ENCODE measurements at places on chromosomes 3 and 15. TPM values are rescaled to one million over a fixed set of nuclear protein-coding genes. Genes with fewer than 3 reads are reported as not detected.

DNA sequence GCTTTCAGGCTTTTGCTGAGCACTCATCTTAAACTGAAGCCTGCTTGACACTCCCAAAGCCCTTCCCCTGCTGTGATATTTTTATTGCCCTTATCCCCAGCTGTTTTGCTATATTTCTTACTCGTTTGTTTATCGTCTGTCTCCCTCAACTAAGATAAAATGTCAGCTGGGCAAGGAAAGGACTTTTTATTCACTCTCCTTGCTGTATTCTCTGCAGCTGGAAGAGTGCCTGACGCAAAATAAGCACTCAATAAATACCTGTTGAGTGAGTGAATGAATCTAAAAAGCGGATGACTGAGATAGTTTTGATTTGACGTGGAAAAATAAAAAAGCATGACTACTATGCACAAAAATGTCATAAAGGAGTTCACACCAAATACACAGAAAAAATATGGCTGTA lies 84.8 kb upstream of the POMGNT2 start:
- DNase-seq = no peak

DNA sequence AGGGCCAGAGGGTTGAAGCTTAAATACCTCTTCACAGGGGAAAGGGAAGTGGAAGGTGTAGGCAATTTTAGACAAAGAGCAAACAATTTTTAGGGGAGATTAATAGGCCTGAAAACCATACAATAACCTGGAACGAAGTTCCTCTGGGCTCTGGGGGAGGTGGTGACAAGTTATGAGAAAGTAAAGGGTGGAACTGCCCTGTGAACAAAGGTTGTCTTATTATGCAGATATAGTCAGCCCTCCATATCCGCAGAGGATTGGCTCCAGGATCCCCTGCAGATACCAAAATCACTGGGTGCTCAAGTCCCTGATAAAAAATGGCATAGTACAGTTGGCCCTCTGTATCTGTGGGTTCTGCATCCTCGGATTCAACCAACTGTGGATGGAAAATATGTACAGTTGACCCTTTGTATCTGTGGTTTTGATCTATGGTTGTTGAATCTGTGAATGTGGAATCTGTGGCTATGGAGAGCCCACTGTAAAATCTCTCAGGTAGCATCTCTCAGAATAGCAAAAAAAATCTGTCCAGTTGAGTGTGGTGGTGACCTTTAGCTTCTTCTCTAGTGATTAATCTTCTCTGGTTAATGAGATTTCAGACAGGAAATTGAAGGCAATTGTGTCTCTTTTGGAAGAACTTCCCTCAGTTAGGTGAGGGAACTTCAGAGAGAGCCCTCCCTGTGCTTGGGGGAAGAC lies 40.2 kb downstream of the CLEC3B start:
- DNase-seq = no peak

GRCh38 chr3:111582120-111582474 lies 13.0 kb downstream of the ZBED2 start:
- no peak for DNase-seq

GRCh38 chr3:193640165-193640715 lies 47.2 kb downstream of the OPA1 start:
- DNase-seq = no peak

DNA sequence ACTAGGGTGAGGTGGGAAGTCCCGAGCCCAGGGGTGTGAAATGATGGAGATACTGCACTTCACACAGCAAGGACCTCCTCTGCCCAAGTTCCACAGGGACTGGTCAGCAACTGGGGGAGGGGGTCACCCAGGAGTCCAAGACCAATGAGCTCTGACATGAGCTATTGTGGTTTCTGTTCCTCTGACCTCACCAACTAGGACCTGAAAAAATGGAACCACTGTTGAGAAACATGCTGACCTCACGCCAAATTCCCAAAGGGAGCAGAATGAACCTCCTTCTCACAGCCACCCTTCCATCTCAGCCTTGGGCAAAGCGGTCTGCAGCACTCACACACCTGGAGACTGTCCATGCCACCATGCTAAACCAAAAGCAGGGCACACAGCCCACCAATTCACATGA lies 69.3 kb downstream of the LRIG1 start:
- no peak for DNase-seq

GRCh38 chr3:111695636-111696117 lies 100.5 kb upstream of the ZBED2 start:
- DNase-seq = no peak

DNA sequence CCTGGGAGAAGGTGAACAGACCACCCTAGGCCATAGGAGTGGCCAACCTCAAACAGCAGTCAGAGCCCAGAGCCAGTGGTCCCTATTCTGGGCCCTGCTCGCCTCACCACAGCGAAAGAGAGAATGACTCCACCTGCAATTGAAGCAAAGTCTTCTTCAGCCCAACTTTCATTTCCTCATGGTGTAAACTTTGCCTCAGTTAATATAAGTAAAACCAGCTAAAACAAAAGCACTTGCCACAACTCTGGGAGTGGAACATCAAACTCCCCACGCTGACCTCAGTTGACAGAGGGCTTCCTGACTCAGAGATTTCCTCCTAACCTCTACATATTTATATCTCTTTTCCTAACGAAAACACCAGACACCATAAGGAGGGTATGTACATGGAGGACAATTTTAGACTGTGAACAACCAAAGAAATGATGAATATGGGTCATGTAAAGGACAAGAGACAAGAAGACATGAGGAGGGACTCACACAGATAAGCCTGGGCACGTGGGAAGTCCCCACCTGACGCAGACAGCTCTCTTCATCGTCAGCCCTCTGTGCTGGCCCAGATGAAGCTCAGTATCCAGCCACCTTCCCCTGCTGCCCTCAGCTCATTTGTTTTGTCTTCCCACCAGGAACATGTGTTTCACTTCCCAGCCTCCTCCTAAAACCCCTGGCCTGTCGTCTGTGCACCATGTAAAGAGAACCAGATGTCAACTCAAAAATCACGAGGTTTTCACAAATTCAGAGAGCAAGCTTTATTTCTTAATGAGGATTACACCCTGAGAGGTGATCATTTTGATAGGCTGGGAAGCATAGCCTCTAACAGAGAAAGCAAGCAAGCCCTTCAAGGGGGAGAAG lies 140.9 kb downstream of the KCNMB2 start:
- no peak for DNase-seq

DNA sequence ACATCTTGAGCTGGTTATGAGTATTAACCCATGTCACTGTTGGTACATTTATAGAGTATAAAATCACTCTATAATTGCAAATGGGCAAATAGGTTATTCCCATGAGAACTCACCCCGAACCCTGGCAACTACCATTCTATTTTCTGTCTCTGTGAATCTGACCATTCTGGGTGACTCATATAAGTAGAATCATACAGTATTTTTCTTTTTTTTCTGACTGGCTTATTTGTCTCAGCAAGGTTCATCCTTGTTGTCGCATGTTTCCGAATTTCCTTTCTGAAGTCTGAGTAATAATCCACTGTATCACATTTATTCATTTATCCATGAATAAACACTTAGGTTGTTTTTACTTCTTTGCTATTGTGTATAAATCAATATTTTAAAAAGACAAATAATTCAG lies 59.9 kb upstream of the CHRM5 start:
- DNase-seq = no peak

GRCh38 chr3:57791245-57791644 lies 35.1 kb downstream of the SLMAP start:
- DNase-seq = no peak

DNA sequence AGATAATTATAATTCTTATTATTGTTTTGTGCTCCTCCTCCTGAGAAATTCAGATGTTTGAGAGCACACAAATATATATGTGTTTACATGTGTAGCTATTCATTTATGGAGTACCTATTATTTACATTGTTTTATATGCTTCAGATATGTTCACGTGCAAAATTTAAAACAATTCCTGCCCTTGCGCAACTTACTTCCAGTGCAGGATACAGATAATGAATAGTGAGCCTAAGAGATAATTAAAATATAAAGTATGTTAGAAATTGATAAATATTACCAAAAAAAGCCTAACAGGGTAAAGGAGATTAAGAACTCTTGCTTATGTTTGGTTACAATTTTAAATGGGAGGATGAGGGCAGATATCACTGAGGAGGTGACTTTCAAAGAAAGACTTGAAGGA lies 81.7 kb upstream of the DPH6 start:
- DNase-seq = no peak

DNA sequence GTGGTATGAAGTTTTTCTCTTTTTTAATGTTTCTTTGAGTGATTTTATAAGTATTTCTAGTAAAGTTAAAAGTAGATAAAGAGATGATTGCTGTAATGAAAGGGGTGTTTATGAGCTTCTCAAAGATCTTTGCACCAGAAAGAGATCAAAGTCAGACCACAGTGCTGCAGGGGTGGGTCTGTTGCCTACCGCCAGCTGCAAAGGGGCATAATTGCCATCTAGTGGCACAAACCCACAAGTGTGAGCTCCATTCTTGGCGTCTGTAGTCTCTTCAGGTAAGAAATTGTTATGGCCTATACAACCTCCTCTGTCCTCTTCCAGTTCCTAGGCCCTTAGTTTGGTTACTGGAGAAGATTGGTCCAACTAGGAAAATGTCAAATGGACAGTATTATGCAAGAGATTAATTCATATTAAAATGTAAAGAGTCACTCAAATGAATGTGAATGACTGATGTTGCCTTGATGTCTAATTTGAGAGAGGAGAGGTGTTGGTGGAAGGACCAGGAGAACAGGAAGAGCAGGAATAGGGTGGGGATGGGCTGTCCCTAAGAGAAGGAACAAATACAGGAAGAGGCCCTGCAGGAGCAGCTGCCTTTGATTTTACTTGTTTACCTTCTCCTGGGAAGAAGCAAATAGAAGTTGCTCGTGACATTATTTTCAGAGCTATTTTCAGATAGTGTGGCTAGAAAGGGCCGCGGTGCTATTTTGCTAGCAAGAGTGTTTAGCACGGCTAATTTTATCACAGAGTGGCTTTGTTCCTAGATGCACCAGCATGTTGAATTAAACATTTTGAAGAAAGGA lies 53.0 kb upstream of the GSK3B start:
- DNase-seq = no peak

GRCh38 chr3:16337856-16338540 lies 73.0 kb downstream of the OXNAD1 start:
- DNase-seq = no peak

DNA sequence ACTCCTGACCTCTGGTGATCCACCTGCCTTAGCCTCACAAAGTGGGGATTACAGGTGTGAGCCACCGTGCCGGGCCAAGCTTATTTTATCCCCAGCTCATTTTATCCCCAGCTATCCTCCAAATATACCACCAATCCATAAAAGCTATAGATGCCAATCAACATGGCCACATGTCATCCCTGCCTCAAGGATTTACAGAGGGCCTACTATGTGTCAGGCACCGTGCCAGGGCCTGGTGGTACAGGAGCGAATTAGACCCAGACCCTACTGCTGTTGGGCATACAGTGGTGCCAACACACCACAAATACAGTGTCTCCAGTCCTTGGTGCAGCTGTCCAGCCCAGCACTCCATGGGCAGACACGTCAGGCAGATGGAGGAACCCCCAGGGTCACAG lies 73.4 kb downstream of the SCN5A start:
- no peak for DNase-seq

DNA sequence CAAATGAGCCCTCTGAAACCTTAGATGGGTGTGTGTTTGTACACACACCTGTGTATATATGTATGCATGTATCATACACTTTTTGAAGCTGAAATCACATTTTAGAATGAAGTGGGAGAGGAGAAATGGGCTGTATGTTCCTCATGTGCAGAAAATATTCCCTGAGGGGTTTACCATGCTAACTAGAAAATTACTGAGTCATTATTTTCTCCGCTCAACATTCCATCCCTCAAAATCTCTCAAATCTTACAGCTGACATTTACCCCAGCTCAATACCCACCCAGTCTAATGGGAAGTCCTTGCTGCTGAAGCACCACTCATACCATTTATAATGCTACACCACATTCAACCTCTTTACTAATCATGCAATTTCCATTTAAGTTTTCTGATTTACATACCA lies 138.6 kb downstream of the P2RY1 start:
- DNase-seq = no peak

- no peak for DNase-seq
Observed at GRCh38 chr3:134325061-134325705, 49.1 kb downstream of the AMOTL2 start.

- DNase-seq = no peak
Observed at GRCh38 chr3:149009732-149010131, 18.4 kb downstream of the GYG1 start.

DNA sequence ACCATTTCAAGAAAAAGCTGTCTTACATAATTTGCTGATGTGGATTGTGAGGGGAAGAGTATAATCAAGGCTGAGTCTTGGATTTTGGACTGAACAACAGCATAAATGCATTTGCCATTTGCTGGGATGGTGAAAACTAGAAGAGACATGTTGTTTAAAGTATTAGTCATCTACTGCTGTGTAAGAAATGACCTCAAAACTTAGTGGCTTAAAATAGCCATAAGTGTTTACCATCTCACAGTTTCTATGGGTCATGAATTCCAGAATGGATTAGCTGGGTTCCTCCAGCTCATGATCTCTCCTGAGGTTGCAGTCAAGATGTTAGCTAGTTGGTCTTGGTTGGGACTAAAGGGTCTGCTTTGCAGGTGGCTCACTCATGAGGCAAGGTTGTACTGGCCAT lies 66.2 kb downstream of the SCN11A start:
- no peak for DNase-seq

DNA sequence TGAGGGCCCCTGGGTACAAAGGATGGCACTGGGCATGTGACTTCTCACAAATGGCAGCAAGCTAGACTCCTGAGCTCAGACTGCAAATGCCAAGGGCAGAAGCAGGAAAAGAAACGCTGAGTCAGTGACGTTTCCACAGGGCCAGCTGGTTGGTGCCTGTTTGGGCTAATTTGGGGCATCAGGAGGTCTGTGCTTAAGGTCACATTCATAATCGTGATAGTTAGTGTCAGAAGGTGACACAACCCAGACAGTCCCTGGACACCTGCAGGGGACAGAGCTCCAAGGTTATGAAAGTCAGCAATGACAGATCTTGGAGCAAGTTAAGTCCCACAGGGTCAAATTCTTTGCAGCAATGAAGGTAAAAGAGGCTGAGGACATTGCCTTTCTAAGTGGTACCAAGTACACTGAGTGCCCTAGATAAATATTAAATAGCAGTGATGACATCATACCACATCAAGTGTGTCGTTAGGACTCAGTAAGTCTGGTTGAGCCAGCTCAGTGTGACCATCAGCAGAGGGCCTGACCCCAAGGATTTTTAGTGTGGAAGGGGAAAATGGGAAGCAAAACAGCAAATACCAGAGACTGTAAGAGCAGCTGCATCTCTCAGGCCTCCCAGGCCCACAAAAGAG lies 556.9 kb upstream of the CFAP20DC start:
- no peak for DNase-seq

- DNase-seq = no peak
Observed at GRCh38 chr3:188526057-188526456, 372.1 kb downstream of the LPP start.

Gene BCL6
- polyA plus RNA-seq = 30.6 TPM

Gene OSTN
- polyA plus RNA-seq = 4.7 TPM

Gene ARGFX
- polyA plus RNA-seq = not detected

Gene GATA2
- polyA plus RNA-seq = 2.9 TPM

Gene KLHL24
- 34.9 TPM for polyA plus RNA-seq

Gene LTF
- 3.0 TPM for polyA plus RNA-seq

Gene SAMD7
- not detected for polyA plus RNA-seq

Gene CYP1A2
- polyA plus RNA-seq = 0.10 TPM

All from forelimb muscle (tissue), 1 donor.